Inflammatory macrophage treated with lipopolysaccharide for 4 hours (primary cell): ENCODE measurements at places on chromosomes 4 and X.
A peak's percentile ranks its signal among the peaks of the same experiment; 100 is the strongest.

DNA sequence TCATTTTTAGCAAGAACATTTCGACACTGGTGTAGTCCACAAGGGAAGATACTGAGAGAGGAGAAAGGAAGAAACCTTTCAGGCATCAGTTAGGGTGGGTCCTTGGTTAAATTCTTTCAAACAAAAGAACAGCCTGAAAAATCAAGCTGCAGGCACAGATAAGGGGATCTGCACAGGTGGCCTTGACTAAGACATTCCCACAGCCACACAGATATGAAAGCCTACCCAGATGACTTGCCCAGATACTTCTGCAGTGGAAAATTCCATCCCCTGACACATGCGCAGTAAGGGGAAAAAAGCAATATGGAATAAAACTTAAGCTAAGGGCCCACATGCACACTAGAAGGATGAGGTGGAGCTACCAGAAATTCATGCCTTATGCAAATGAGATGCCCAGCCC lies 8.9 kb upstream of the TMEM165 start:
- no peak for DNase-seq

DNA sequence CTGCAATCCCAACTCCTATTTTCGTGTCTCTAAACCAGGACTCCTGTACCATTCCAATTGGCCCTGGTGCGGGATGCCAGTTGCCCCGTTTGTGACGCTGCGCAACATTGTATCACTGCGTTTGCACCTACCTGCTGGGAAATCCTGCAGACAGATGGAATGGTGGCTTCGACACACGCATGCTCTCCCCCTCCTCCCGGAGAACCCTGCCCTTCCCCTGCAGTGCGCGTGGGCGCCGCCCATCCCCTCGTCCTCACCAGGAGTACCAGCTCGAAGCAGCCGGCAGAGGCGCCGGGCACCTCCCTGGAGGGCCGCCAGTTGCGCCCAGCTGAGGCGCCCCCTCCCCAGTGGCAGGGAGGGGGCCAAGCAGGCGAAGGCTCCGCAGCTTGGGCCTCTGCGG lies 1.4 kb downstream of the DGKK start:
- DNase-seq, result no peak

GRCh38 chrX:113075521-113075920 lies 234.9 kb upstream of the AMOT start:
- no peak for DNase-seq

DNA sequence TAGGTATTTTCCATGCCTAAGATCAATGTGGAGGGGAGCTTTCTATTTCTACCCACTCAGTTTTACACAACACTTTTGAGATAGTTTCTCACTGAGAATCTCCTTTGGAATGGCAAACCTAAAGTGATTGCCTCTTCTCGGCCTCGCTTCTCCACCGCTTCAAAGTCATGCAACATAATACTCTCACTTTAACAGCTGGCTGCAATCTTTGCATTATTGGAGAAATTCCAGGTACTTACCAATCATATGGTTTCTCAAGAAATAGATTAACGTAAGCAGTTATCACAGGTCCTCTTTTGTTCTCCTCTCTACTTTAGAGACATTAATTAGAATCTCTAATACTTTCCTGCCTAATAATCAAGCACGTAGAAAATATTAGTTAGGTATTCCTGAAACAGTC lies 3.7 kb upstream of the IL13RA2 start:
- DNase-seq, result no peak

- DNase-seq, result no peak
Observed at GRCh38 chr4:8293131-8293975, 23.8 kb downstream of the HTRA3 start.

DNA sequence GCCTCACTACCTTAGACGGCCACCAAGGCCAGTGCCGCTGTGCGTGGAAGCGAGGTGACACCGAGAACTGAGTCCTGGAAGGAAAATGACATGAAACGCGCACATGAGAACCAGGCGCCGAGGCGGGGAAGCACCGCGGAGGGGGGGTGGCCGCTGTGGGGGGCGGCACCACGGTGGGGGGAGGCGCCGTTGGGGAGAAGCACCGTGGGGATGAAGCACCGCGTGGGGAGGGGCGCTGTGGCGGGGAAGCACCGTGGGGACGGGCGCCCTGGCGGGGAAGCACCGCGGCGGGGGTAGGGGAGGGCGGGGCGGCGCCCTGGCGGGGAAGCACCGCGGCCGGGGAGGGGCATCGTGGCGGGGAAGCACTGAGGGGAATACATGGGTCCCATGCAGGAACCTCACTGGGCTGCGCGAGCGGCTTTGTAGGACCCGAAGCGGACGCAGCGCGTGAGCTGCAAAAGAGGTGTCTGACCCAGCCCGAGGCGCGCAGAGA lies 28.0 kb downstream of the PPP2R3B start:
- DNase-seq, result no peak

GRCh38 chrX:15328131-15328530 lies 7.2 kb downstream of the PIGA start:
- DNase-seq, result no peak

DNA sequence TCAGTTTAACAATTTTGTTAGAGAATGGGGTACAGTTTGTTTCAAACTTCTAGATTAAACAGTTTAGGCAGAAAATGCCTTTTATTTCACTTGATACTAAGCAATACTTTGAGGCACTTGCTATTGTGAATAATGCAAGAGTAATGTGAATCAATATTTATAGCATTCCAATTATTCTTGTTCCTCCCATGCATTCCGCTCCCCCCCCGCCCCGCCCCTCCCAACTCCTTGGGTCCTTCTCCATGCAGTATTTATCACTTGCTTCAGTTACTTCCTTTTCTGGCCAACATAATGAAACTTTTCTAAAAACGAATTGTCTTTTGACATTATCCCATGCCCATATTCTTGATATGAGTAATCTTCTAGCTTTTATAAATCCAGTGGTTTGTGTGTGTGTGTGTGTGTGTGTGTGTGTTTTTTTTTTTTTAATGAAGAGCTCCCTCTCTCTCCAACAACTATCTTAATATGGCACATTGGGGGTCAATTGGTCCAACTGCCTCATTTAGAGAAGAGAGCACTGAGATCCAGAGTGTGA lies 1.6 kb downstream of the BANK1 start:
- peak; percentile 17 for DNase-seq

GRCh38 chrX:55011294-55011693 lies 11.1 kb downstream of the APEX2 start:
- no peak for DNase-seq

- no peak for DNase-seq
Observed at GRCh38 chr4:121049072-121049599, 23.2 kb downstream of the NDNF start.

- no peak for DNase-seq
Observed at GRCh38 chr4:93065790-93066189, 762.0 kb downstream of the GRID2 start.

DNA sequence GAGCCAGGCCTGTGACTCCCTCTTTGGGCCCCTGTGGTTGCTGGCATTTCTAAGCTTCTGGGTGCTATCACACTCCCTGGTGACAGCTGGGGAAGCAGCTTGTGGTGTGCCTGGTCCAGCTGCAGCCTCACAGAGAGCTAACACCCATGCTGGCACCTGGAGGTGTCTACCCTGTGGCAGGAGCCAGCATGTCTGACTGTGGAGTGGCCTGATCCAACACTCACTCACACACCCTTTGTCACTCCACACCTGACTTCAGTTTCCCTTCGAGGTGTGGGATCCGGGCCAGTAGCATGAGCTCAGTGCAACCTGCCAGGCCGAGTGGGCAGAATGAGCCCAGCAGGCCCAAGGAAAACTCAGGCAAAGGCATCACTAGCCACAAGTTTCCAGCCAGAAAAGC lies 67.5 kb downstream of the TECRL start:
- DNase-seq, result no peak

DNA sequence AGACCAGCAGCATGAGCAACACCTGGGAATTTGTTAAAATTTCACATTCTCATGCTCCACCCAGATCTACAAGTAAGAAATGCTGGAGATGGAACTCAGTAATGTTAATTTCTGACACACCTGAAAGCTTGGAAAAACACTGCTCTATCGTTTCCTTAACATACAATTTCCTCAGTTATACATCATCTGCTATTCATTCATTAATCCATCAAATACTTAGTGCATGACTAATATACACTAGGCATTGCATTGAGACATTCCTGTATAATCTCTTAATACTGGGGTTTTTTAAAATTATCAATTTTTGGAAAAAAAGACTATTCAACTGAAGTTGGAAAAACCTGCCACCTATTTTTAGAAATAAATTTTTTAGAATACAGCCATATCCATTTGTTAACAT lies 106.1 kb downstream of the CHM start:
- no peak for DNase-seq
